Right renal pelvis (tissue), 4 donors: ENCODE measurements at places on chromosomes 3 and 15. TPM values are rescaled to one million over a fixed set of nuclear protein-coding genes. Genes with fewer than 3 reads are reported as not detected.

Gene PPP1R14D
- polyA plus RNA-seq, result 0.49 TPM

GRCh38 chr3:111802163-111802625, 56.9 kb upstream of the PHLDB2 start:
- DNase-seq, result no peak

GRCh38 chr3:172040078-172040980, 951 bp downstream of the FNDC3B start:
- peak; percentile 73 for DNase-seq

- no peak for DNase-seq
Measured at GRCh38 chr3:9700536-9700935, 3.1 kb upstream of the CPNE9 start.

Gene DGKG
- 0.70 TPM for polyA plus RNA-seq

- DNase-seq, result no peak
Measured at GRCh38 chr3:123789760-123790159, 94.4 kb downstream of the MYLK start.
